Inflammatory macrophage treated with lipopolysaccharide for 4 hours (primary cell): ENCODE measurements at places on chromosomes 12 and 14.

GRCh38 chr12:124604264-124604680 is 36.9 kb upstream of the NCOR2 start:
- no peak for DNase-seq

DNA sequence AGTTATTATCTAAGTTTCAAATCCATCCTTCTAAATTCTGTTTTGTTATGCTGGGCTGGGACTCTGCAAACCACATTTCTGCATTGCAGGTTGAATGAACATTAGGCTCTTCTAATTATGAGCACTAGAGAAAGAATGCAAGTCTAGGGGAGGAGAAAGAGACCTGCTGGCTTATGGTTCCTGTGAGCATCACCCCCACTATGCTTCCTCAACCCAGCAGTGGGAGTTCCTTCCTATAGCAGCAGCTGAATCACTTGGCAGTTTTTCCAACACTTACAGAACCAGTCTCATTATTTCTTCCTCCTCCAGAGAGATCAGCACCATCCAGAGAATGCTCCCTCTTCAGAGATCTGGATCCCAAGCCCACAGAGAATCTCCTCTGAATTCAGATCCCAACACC is 297.7 kb upstream of the CLEC14A start:
- DNase-seq, result no peak

GRCh38 chr12:66055837-66056319 is 74.7 kb downstream of the LLPH start:
- DNase-seq, result peak; percentile 88

- DNase-seq, result peak; percentile 16
These were observed 12.3 kb upstream of the CALM1 start for GRCh38 chr14:90384543-90384911.

DNA sequence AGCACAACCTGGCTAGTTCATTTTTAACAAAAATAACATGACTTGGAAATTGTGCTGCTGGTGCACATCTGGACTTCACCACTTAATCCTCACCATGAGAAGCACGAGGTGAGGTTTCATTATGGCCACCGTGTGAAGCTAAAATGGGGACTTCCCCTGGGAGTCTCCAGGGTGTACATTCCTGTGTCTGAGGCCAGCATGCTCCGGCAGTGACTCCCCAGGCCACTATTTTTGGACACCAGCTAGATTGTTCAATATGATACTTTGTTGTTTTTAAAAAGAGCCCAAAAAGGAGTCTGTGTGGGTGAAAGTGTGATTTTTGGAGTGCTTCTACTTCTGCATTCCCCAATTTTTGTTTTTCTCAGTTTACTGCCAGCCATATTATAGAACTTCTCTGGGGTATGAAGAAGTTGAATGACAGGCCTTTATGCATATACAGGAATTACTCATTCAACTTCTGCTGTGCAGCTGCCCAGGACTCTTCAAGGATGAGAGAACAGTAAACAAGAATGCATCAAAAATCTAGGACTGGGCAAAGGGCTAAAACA is 16.9 kb upstream of the AICDA start:
- peak; percentile 88 for DNase-seq

DNA sequence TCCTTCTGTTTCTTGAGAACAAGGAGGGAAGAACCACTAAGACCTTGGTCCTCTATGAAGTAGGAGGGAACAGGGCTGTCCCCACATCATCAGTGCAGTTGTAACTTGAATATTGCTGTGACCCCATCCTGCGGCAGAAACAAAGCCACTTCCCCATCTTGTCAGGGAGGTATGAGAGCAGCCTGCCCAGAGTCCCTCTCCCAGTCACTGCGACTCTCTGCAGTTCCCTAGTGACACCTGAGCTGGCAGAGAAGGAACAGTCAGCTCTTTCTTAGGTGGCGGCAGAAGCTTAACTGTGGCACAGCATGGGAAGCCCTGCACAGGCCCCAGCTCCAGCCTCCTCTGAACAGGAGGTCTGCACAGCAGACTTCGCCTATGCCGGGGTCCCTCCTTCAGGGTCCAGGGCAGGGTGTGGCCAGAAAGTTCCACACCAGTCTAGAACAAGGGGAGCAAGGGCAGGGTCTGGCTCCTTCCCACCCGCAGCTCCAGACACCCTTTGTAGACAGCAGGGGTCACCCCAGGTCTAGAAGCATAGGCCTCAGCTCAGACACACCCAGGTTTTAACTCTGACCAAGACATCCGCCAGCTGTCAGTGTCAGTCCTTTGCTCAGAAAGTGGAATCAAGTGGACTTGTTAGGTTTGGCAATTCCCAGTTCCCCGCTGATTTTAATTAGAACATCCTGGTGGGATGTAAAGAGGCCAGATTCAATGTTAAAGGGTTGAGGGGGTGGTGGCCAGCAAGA is 36.8 kb downstream of the DEGS2 start:
- no peak for DNase-seq

- no peak for DNase-seq
These were observed 153.4 kb downstream of the RIMBP2 start for GRCh38 chr12:130562716-130563115.

GRCh38 chr12:126389220-126389841 is 1324.1 kb downstream of the AACS start:
- no peak for DNase-seq

GRCh38 chr12:1606021-1606622 is 11.7 kb upstream of the FBXL14 start:
- peak; percentile 97 for DNase-seq

DNA sequence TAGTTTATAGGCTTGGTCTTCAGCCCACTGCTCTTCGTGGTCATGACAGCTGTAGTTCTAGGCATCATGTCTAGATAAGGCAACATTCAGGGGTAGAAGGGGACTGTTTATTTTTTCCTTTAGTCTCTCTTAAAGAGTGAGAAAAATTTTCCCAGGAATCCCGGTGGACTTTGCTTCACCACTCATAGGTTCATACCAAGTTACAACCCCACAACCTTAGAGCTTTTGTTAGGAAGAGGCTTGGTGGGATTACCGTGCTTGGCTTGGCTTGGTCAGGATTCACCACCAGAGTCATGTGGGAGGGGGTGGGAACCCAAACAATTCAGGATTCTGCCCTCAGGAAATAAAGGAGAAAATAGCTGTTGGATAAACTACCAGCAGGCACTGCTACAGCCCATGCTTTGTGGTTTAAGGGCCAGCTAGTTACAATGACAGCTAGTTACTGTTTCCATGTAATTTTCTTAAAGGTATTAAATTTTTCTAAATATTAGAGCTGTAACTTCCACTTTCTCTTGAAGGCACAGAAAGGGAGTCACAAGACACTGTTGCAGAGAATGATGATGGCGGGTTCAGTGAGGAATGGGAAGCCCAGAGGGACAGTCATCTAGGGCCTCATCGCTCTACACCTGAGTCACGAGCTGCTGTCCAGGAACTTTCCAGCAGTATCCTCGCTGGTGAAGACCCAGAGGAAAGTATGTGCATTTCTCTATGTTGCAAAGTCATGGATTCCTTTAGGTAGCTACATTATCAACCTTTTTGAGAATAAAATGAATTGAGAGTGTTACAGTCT is 25.9 kb upstream of the PAPLN start:
- peak; percentile 67 for DNase-seq

DNA sequence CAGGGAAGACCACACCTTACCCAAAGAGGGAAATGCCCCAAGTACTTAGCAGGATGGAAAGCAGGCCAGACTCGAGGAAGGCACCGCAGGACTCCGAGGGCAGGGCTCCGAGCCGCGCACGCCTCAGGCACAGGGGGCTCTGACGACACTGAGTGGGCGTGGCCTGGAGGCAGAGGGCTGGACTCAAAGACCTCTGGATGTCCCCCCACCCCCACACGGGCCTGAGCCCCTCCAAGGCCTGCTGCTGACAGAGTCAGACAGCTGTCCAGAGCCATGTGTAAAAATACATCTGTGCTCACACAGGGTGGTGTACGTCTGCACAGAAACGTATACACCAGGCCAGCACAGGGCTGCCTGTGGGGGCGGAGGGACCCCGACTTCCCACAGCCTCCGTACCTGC is 1.4 kb downstream of the AKT1 start:
- DNase-seq, result peak; percentile 53

DNA sequence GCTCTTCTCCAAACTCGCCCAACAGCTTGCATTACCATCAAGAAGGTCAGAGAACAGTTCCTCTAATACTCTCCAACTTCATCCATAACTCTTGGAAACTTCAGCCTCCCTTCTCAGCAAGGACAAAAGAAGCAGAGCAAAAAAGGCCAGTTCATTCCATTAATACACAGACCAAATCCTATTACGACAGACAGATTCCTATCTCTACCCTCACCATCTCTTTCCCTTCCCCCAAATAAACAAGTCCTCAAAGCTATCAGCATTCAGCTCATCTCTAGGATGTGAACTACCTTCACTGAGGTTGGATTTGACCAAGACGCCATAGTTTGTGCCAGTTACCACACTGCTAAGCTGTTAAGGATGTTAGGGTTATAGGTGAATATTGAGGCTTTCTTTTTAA is 25.2 kb downstream of the SINHCAF start:
- DNase-seq, result no peak

DNA sequence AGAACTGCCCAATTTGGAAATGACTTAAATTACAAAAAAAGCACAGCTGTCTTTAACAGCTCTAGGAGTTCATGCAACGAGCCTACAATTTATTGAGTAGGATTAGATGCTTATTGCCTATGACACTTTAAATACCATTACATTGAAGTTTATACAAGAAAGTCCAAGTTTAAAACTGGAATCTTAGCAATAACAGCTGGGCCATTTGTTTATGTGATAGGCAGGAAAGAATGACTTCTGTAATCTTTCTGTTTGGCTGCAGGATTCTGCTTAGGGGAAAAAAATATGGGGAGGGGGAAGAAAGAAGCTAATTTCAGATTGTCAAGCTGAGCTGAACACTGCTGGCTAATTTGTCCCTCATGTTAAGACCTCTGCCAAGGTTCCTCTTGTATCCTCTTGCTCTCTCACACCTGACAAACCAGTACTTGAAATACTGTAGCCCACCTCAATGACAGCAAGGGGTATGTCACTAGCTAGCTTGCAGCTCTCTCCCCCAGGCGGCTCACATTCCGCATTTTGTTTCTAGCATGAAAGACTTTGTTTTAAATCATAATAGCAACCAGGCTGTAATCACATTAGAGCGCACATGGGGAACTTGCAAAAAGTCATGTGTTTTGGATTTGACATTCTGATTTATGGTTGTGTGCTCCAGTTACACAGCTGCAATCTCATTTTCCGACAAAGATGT is 384.8 kb downstream of the BMP4 start:
- DNase-seq, result no peak

DNA sequence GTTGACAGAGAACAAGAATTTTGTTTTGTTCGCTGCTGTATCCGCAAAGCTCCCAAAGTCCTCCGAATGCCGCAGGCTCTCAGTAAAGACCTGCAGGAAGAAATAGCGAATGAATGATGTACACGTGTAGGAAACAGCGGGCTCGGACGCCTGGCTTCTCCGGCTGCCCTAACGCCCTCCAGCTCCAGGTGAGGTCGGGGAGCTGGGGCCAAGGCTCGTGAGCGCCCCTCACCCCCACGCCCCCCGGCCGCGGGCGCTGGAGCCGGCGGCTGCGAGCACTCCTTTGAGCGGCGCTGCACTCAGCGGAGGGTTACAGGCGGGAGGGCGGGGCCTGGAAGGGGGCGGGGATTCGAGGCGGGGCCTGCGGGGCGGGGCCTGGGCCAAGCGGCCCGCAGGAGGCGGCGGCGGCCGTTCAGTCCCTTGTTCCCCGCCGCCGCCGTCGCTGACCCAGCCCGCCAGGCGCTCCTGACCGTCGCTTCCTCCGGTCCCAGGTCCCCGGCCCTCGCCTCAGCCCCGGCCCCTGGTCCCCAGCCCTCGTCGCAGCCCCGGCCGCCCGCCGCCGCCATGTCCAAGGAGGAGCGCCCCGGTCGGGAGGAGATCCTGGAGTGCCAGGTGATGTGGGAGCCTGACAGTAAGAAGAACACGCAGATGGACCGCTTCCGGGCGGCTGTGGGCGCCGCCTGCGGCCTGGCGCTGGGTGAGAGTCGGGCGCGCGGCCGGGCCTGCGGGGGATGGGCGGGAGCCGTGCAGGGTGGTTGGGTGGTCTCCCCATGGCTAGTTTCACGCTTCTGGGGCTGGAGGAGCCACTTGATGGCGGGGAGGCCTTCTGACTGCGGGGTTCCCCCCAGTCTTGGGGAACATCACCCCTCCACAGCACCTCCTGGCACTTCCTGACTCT is at the start of gene AACS:
Gene AACS (plus strand): TSS at position 415 of the 898 bp plus-strand sequence. CDS start 150 bp downstream, at position 565.
- peak; percentile 71 for DNase-seq

- no peak for DNase-seq
These were observed 22.9 kb upstream of the AKAP5 start for GRCh38 chr14:64442300-64442988.

GRCh38 chr12:103929784-103930033 is 501 bp upstream of the HSP90B1 start:
- no peak for DNase-seq

DNA sequence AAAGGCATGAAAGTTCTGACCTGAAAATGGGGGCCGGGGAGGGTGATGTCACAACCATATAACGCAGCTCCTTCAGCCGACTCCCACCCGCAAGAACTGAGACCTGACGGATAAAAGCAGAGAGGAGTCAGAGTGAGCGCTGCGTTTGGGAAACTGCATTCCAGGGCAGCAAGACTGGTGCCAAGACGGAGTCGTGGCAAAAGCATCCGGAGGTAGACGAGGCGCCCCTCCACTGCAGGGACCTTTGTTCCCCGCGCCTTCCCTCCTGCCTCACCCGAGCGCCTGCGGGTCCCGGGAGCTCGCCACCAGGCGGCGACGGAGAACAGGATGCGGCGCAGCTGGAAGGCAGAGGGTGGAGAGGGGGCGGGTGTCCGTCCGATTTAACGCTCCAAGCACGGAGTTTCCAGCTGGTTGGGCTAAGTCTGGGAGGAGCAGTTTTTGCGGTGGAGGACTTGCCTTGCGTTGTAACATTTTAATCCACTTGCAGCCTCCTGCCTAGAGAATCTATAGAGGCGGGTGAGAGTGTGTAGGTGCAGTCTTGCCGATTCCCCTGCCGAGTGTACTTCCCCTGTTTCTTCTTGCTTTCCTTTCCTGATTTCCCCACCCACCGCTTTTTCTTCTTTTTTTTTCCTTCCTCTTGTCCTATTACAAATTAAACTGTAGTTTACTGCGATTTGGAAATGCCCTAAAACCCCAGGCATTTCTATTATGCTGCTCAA is 1.2 kb upstream of the CPNE8 start:
- DNase-seq, result peak; percentile 94

DNA sequence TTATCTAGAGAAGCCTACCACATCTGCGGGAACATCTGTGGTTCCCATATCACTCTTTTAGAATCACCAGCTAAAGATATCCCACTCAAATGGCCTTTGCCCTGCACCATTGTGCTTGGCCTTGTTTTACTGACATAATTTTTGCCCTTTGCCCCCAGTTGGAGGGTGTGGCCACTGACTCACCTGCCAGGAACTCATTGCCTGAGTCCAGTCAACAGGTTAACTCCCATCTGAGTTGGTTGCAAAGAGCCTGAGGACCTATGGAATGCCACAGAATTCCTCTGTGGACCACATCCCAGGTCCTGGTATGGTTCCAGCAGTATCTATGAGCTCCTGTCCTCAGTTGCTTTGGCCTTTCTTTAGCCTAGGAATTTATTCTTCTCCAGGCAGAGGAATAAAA is 55.7 kb upstream of the PTGR2 start:
- DNase-seq, result no peak

GRCh38 chr12:31574803-31575575 is 15.9 kb downstream of the DENND5B start:
- peak; percentile 63 for DNase-seq

GRCh38 chr14:99280066-99280731 is 8.2 kb upstream of the BCL11B start:
- DNase-seq, result no peak
